Calu3 (cell line): ENCODE measurements at places on chromosomes 1 and 21. TPM values are rescaled to one million over a fixed set of nuclear protein-coding genes. Genes with fewer than 3 reads are reported as not detected.
A peak's percentile ranks its signal among the peaks of the same experiment; 100 is the strongest.

CNR2 gene
- not detected in 2 replicates for total RNA-seq

DNA sequence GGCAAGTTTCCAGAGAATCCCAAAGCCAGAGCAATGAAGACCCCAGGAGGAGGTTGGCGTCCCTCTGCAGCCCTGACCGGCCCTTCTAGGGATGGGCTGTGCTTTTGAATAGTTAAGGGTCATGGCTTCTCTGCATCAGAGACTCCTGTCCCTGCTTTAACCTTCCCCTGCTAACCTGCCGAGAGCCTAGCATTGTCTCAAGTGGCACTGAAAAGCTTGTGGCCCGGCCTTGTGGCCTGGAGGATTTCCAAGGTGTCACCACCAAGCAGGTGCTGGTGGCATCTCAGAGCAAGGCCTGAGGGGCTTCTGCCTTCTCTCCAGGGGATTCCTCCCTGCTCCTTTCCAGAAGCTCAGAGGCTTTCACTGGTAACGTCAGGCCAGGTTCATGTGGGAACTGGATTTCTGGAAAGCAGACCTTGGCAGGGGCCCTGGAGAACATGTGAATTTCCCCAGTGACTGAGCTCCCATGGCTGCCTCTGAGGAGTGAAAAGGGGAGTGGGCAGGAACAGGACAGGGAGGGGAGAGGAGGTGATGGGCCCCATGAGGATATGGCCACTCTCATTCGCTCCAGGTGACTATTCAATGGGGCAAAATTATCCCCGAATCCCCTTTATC is 409.9 kb downstream of the PTPRU start:
- DNase-seq: no peak
- H3K4me1 ChIP-seq: peaks cover 31% of the 10 kb centered on the region
- H3K36me3 ChIP-seq: peaks cover 10% of the 10 kb centered on the region

- peaks cover 22% of the 10 kb centered on the region for H3K4me1 ChIP-seq
- DNase-seq: peak; percentile 35
- no peak overlapping the region for H3K4me3 ChIP-seq
- peaks cover 51% of the 10 kb centered on the region for H3K36me3 ChIP-seq
Observed at GRCh38 chr1:26696654-26697430, 1.0 kb downstream of the ARID1A start.

DNA sequence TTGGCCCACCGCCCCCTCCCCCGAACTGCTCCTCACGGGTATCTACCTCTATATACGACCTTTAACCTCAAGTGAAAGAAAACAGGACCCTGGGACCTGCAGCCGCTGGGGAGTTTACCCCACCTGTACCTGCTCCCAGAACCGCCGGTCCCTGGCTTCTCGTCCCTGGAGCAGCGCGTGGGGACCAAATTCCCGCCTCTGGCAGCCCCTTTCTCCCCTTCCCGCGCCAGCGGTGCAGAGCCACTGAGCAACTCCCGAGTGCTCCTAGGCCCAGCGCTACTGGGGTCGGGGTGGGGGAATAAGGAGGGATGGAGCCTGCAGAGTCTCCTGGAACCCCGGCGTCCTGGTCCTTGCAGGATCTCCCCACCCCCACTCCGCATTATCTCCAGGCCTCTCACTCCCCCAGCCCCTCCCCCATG is 1.6 kb downstream of the SYT6 start:
- H3K27me3 ChIP-seq: peaks cover 82% of the 10 kb centered on the region
- no peaks in the 10 kb centered on the region for H3K36me3 ChIP-seq
- no peaks in the 10 kb centered on the region for H3K4me1 ChIP-seq
- no peak overlapping the region for H3K4me3 ChIP-seq

DYNLT4 gene
- total RNA-seq: 0.66 and 0.69 TPM in 2 replicates

- no peaks in the 10 kb centered on the region for H3K36me3 ChIP-seq
- no peaks in the 10 kb centered on the region for H3K27me3 ChIP-seq
- no peak overlapping the region for H3K4me3 ChIP-seq
- no peak for DNase-seq
Observed at GRCh38 chr1:235351441-235351840, 15.8 kb upstream of the TBCE start.

GRCh38 chr1:244231572-244232315 is 180.7 kb downstream of the ZBTB18 start:
- H3K4me1 ChIP-seq: peaks cover 19% of the 10 kb centered on the region
- peak; percentile 41 for DNase-seq
- H3K27me3 ChIP-seq: no peaks in the 10 kb centered on the region
- peak overlapping the region; percentile 71 for H3K4me3 ChIP-seq
- peak overlapping the region; percentile 47 for H3K27ac ChIP-seq

DNA sequence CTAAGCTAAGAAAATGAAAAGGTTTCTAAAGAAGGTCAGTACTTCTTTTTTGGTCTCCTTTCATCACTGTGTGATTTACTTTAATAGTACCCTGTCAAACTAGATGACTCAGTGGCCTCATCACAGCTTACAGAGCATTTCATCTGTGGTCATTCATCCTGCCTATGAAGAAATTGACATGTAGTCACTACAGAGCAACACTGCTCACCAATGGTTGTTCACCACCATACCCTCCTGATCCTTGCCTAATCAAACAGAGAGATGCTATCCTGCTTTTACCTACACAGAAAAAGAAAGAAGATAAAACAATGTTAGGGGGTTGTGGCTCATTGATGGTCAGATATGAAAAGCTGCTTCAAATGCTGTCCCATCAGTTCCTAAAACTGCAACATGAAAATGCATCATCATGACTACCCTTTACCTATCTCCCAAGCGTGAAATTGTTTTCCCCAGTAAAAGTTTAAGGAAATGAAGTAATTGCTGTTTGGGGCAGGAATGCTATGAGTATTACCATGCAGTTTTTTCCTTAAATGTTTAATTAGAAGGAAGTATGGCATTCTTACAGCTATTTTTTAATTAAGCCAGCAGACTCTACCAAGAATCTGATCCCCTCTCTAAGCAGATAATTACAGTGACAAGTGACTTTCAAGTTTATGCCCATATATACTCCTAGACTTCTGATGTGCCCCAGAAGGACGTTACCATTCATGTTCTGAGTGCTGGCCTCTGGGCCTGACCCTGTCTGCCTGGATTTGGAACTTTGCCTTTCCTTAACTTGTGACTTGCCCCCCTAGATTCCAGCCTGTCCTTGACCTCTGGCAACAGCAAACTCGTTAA is 46.1 kb upstream of the FBXO28 start:
- H3K4me1 ChIP-seq: peaks cover 53% of the 10 kb centered on the region
- H3K27ac ChIP-seq: peak overlapping the region; percentile 95
- no peak for DNase-seq
- H3K4me3 ChIP-seq: no peak overlapping the region

DNA sequence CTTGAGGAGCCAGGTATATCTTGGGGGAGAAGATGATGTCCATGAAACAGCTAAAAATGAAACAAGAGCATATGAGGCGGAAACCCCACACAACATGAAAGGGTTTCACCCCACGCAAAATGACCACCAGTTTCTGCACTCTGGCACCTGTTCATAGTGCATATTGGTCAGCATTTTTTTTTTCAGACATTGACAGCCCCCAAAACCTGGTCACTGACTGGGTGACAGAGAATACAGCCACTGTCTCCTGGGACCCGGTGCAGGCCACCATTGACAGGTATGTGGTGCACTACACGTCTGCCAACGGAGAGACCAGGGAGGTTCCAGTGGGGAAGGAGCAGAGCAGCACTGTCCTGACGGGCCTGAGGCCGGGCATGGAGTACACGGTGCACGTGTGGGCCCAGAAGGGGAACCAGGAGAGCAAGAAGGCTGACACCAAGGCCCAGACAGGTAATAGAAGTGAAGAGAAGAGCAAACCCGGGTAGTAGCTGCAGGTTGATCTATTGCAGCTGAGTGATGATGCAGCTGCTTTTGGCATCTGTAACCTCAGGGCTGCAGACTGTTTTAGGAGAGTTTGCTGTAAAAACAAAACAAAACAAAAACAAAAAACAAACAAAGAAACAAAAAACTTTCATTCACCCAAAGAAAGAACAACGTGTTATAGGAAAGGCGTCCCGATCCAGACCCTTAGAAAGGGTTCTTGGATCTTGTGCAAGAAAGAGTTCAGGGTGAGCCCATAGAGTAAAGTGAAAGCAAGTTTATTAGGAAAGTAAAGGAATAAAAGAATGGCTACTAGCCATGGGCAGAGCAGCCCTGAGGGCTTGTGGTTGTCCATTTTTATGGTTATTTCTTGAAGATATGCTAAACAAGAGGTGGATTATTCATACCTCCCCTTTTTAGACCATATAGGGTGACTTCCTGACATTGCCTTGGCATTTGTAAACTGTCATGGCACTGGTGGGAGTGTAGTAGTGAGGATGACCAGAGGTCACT is 51.0 kb downstream of the TNN start:
- H3K36me3 ChIP-seq: no peaks in the 10 kb centered on the region
- no peak overlapping the region for H3K4me3 ChIP-seq
- H3K4me1 ChIP-seq: no peaks in the 10 kb centered on the region
- H3K27me3 ChIP-seq: peaks cover 27% of the 10 kb centered on the region

DNA sequence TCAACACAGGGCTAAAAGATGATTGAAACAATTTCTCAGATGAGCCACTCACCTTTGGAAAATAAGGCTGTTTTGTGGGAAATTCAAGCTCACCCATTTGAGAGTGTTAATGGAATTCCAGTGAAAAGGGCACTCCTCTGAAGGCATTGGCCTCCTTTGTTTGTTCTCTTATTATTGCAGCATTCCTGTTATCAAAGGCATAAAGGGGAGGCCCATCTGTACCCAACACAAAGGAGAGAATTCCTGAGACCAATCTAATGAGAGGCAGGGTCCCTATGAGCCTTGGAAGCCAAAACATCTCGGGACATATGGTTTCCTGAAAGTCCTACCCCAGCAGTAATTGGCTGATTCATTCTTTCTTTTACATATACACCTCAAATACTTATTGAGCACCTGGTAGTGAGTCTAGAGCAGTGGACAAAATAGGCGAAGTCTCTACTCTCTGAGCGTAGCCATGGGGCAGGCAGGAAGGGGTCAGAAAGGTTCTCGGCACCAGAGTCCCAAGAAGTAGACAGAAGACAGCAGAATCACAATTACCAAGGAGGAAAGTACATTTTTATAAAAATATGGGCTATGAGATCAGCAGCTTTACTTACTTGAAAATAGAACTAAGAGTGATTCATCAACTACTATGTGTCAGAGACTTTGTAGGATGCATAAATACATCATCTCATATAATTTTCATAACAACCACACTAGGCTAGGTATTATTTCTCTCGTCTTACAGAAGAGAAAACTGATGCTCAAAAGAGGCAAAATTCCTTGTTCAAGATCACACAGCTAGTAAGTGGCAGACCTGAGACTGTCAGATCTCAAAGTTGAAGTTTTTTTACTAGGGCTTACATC is 218.7 kb downstream of the DAB1 start:
- H3K4me3 ChIP-seq: no peak overlapping the region
- H3K27me3 ChIP-seq: no peaks in the 10 kb centered on the region
- no peaks in the 10 kb centered on the region for H3K4me1 ChIP-seq
- H3K36me3 ChIP-seq: no peaks in the 10 kb centered on the region
- no peak overlapping the region for H3K27ac ChIP-seq
- DNase-seq: no peak

DNA sequence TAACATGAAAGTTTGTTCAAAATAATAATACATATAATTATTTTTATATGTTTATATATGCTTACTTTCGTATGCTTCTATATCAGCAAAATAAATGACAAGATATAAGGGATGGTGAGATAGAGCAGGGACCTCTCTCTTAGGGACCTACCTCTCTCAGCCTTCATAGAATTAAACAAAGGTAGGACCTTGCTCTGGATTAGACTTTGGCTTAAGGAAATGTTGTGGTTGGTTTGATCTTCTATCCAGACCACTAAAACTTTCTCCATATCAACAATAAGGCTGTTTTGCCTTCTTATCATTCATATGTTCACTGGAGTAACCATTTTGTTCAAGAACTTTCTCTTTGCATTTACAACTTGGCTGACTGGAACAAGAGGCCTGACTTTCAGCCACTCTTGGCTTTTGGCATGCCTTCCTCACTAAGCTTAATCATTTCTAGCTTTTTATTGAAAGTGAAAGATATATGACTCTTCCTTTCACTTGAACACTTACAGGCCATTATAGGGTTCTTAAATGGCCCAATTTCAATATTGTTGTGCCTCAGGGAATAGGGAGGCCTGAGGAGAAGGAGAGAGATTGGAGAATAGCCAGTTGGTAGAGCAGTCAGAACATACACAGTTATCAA is 14.4 kb downstream of the FRRS1 start:
- peaks cover 5% of the 10 kb centered on the region for H3K36me3 ChIP-seq
- H3K27ac ChIP-seq: peak overlapping the region; percentile 26
- no peaks in the 10 kb centered on the region for H3K27me3 ChIP-seq
- peaks cover 44% of the 10 kb centered on the region for H3K4me1 ChIP-seq

GRCh38 chr1:14255233-14255632 is 343.3 kb upstream of the KAZN start:
- no peak overlapping the region for H3K27ac ChIP-seq
- H3K4me3 ChIP-seq: no peak overlapping the region
- H3K36me3 ChIP-seq: no peaks in the 10 kb centered on the region
- no peaks in the 10 kb centered on the region for H3K4me1 ChIP-seq

RGS13 gene
- not detected in 2 replicates for total RNA-seq

- DNase-seq: no peak
- H3K4me3 ChIP-seq: no peak overlapping the region
- H3K4me1 ChIP-seq: peaks cover 12% of the 10 kb centered on the region
- no peak overlapping the region for H3K27ac ChIP-seq
Observed at GRCh38 chr1:9078015-9078751, 8.7 kb upstream of the SLC2A5 start.

DNA sequence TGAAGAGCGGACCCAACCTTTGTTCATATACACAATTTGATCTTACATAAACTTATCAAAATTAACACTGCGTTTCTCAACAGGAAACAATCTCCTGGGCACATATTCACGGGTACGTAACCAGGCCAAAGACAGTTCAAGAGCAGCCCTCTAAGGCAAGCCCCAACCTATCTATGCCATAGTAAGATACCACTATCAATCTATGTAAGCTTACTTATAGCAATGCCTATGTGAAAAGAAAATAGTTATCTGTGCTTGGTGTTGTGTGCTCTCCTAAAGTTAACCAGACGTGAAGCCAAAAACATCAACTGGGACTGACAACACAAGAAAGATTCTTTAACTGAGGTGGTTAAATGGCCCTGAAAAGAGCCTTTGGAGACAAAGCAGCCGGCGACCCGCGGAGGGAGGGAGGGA is 49.4 kb upstream of the BOLA1 start:
- peaks cover 50% of the 10 kb centered on the region for H3K36me3 ChIP-seq
- no peak for DNase-seq
- peak overlapping the region; percentile 94 for H3K27ac ChIP-seq
- no peaks in the 10 kb centered on the region for H3K27me3 ChIP-seq
- peaks cover 48% of the 10 kb centered on the region for H3K4me1 ChIP-seq
